ENCODE measurements at places on chromosomes 2 and 18.

DNA sequence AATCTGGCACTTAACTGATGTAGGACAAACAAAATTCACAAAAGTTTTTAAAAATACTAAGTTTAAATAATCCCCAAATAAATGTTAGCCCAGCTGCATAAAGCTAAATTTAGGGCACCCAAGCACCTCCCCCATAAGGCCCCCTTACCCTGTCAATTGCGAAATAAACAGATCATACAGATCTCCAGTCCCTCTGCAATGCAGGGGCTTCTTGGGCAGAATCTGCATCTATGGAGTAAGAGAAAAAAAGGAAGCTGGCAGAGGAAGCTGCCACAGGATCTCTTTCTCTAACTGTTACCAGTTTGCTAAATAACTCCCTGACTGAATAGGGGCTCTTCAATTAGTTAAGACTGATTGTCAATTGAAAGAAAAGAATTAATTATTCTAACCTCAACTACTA, 117.7 kb downstream of the MEMO1 start:
- DNase-seq: no peak

GRCh38 chr2:232336241-232336736, 42.3 kb upstream of the ALPP start:
- no peak for DNase-seq

GRCh38 chr2:37414470-37414949, 70.1 kb downstream of the QPCT start:
- DNase-seq: peak; percentile 69

- DNase-seq: no peak
These were observed 431 bp downstream of the FAM98A start for GRCh38 chr2:33598561-33599174.

DNA sequence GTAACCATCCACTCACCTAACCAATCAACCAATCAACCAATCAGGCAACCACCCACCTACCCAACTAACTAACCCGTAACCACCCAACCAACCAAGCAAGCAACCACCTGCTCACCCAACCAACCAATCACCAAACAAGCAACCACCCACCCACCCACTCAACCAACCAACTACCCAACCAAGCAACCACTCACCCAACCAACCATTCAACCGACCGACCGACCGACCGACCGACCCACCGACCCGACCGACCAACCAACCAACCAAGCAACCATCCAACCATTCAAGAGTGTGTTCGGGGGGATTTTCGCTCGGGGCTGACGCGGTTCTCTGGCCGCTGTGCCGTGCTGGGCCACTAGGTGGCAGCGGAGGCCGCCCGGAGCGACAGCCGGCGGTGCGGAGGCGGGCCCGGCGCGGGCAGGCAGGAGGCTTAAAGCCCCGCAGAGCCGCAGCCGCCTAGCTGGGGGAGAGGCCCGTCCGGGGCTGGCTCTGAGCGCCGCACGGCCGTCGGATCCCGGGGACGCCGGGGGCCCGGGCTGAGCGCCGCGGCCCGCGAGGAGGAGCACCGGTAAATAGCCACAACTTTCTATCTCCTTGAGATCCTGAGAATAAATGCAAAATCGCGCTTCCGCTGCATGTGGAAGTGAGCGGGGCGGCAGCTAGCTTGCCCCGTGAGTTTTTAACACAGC, at the start of gene MC5R:
Gene MC5R (plus strand): TSS at position 443 of the 689 bp plus-strand sequence. CDS start 1,617 bp downstream, outside the sequence.
- no peak for DNase-seq

GRCh38 chr2:143615562-143615961, 486.3 kb downstream of the ARHGAP15 start:
- DNase-seq: no peak

- no peak for DNase-seq
These were observed 54.3 kb downstream of the RNF144A start for GRCh38 chr2:6971502-6971901.

DNA sequence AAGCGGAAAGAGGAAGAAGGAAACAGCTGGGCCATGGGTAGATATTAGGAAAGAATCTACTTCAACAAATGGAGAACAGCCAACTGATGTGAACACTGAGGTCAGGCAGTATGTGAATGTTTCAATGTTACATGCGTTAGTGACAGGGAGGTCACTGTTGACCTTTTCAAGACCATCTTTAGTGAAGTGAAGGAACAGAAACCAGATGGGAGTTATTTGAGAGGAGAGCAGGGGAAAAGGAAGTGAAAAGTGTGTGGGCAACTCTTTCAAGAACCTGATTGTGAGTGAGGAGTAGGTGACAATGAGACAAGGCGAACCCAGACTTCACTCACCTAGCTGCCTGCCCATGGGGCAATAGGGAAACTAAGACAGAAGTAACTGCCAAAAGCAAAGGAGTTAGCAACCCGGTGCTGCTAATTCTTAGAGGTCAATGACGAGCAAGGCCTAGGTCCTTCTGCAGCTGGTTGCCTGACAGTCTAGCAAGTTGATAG, 67.0 kb downstream of the SP3 start:
- no peak for DNase-seq

- DNase-seq: no peak
These were observed 139.5 kb downstream of the PTH2R start for GRCh38 chr2:208546107-208546506.

- no peak for DNase-seq
These were observed 107.2 kb downstream of the SCG2 start for GRCh38 chr2:223494942-223495341.

GRCh38 chr2:237223201-237223861, 137.6 kb downstream of the COPS8 start:
- DNase-seq: peak; percentile 99

DNA sequence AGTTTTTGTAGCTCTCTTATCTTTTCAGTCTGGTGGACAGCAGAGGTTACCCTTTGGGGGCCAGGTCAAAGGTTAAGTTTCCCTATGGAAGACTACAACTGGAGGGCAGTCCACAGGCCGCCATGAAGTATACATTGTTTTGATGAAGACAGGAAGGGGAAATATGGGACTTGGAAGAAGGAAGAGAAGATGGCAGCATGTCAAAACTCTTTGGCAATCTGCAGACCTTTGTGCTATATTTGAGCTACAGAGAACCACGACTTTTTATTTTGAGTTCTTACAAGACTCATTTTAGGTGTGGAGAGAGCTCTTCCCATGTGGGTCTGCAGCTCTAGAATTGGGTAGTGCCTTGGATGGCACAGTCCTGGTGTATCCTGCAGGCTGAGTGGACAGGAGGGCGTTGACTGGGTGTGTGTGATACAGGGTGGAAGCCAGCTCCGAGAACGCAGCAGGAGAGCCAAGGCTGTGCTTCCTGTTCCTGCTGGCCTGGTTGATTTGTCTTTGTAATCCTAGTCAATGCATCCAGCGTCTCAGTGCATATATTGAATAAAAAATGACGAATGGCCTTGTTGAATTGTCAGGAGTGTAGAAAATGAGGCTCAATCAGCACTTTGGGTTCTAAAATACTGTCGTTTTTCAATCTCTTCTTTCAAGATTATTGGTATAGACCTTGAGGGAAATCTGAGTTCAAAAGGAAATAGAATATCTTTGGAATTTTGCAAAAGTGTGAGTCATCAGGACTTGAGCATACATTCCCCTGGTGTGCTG, 11.5 kb downstream of the ITGA6 start:
- no peak for DNase-seq

DNA sequence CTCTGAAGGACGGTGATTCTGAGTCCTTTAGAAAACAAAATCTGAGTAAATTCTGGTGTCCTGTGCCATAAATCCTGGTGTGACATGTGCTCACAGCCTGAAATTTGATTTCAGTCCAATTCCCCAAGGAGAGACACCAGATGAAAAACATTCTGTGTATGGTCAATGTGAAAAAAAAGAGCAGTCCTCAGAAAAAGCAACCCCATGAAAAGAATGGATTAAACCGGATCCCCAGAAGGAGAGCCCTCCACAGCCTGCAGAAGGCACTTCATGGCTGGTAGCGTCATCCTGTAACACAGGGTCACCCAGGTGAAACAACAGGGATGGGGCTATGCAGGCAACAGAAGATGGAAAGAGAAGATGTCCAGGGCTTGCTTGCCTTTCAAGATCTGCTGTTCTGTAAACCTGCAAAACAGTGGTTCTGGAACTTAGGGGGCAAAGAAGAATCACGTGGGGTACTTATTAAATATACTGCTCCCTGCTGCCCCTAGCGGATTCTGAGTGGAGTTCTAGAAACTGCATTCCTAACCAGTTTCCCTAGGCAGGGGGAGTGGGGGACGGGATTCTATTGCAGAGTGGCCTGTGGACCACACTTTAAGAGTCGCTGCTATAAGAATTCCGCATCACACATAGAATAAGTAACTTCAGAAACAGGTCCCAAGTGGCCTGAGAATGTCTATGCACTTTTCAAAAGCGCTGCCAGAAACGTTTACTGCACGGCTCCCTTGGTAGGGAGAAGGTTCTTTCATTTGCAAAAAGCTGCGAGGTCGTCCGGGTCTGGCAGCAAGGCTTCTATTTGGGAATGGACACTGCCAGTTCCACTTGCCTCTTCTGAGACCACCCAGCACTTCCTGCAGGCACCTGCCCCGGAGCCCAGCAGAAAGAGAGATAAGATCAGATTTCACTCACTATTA, 118.9 kb upstream of the ARL5A start:
- no peak for DNase-seq

DNA sequence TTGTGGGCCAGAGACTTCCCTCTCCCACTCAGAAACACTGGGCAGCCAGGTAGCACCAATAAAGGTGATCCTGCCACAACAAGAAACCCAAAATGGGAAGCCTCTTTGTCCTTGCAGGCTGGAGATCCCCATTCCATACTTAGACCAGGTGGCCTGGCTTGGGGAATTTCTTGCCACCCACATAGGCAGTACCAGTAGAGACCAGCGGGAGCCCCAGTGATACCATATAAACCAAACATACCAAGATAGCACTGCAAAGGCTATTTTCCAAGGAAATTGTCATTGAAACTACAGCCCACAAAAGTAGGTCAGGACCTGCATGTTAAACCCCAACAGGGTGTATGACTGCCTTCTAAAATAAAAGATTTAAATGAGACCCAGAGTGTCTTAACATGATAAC, 171.6 kb downstream of the DIS3L2 start:
- no peak for DNase-seq

All from astrocyte of the cerebellum (primary cell).